ENCODE measurements at places on chromosomes 7 and 10.

DNA sequence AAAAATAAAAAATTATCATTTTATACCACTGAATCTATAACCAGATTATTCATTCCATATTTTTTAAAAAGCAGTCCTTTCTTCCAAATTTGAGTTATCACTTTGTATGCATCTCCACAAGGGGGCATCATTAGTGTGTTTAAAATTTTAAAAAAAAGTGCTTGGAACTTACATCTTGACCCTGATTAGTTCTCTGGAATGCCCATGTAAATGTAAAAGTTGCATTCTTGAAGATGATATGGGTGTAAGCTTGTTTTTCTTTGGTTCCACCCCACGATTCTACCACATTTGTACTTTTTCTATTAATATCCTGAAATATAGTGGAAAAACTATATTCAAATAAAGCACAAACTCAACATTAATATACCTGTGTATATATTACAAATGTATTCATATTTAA lies 144.9 kb downstream of the ELAPOR2 start:
- peak; percentile 2 for DNase-seq

- DNase-seq = no peak
Measured at GRCh38 chr10:62870866-62871265, 54.7 kb upstream of the EGR2 start.

- no peak for DNase-seq
Measured at GRCh38 chr7:158450476-158451124, 137.0 kb downstream of the PTPRN2 start.

DNA sequence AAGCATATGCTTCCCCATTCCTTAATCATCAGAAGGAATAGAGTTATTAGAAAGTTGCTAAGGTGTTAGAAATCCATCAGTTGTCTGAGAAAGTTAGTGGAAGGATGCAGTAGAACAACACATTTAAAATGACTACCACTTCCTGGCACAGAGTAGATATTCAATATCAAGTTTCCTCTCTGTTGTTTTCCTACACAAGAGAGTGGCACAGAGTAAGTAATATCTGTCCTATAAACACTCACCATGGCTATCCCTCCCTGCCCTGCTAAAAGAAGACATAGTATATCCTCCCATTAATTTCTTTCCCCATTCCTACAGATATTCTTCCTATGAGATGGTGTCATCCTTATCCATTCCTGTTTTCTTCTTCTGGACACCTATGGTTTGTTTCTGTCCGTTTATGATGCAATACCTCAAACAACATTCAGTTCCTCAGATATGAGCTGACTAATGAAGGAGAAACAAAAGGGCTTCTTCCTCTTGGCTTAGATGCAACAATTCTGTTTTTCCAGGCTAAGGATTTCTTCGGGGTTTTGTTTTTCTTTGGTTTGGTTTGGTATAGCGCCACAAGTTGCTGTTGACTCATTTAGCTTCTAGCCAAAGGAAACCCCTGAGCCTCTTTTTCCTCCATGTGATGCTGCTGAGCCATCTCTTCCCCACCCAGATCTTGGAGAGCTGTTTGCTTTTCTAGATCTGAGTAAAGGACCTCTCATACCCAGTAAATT lies 32.9 kb upstream of the BPGM start:
- DNase-seq = no peak

DNA sequence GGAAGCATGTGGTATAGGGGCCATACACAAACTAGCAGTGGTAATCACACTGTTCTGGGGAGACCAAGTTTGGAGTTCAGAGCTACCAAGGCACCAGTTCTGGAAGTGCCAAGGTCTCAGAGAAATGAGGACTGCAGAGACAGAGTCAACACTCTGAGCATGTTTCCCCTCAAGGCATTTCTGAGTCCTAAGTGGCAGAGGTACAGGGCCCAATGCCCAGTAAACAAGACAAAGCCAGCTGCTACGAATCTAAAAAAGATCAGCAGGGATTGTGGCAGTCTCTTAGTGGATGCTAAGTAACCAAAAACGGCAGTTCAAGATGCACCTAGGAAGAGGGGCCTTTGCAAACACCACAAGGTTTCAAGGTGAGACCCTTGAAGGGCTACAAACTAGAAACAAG lies 271.9 kb downstream of the TNS3 start:
- DNase-seq = no peak

- no peak for DNase-seq
Measured at GRCh38 chr10:6786579-6787031, 206.5 kb upstream of the PRKCQ start.

- DNase-seq = peak; percentile 6
Measured at GRCh38 chr10:5089865-5090264, 4.3 kb upstream of the AKR1C3 start.

DNA sequence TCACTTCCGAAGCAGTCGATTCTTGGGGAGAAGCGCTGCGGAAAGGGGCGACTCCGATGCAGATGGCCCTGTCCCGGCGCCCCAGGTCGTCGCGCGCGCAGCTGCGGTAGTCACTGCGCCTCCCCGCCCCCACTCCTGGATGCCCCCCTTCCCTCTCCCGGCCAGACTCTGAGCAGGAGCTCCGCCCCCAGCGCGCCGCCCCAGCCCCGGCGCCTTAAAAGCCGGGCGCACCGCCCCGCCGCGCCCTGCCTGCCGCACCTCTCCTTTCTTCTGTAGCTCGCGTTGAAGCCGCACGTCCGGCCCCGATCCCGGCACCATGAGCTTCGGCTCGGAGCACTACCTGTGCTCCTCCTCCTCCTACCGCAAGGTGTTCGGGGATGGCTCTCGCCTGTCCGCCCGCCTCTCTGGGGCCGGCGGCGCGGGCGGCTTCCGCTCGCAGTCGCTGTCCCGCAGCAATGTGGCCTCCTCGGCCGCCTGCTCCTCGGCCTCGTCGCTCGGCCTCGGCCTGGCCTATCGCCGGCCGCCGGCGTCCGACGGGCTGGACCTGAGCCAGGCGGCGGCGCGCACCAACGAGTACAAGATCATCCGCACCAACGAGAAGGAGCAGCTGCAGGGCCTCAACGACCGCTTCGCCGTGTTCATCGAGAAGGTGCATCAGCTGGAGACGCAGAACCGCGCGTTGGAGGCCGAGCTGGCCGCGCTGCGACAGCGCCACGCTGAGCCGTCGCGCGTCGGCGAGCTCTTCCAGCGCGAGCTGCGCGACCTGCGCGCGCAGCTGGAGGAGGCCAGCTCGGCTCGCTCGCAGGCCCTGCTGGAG lies at the start of gene INA:
Gene INA, plus strand, starts transcription at position 243 of the 817 bp plus-strand sequence. Its CDS starts 74 bp downstream, at position 317.
- peak; percentile 57 for DNase-seq

DNA sequence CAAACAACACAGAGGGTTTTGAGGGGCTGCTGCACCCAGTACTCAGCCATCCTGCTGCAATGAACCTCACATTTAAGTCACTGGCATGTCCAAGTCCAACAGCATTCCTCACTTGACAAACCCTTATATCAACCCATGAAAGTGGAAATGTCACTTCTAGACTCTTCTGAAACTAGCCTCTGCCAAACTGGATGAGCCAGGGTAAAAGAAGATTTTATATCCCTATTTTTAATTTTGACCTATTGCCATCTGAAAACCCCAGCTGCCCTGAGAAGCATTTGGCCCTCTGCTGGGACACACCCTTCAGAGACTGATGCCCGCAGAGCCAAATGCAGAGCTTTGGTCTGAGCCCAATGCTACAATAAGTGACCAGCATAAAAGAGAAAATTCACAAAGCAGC lies 201.1 kb downstream of the ANK3 start:
- no peak for DNase-seq

DNA sequence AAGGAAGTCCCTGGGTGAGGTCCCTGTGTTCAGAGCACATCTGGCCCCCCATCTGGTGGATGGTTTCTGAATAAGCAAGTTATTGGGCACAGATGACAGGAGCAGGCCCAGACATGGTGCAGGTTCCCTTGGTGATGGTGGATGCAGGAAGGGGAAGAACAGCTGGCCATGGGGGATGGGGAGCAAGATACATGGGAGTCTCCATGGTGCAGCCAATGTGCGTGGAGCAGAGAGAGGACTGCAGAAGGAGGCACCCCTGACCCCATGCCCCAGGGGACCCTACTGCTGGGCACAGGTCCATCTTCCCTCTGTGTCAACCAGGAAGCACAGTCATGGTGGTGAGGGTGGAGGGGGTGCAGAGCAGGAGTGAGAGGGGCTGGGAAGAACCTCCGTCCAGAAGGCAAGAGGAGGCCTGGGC lies 43.8 kb upstream of the RABGEF1 start:
- peak; percentile 97 for DNase-seq

DNA sequence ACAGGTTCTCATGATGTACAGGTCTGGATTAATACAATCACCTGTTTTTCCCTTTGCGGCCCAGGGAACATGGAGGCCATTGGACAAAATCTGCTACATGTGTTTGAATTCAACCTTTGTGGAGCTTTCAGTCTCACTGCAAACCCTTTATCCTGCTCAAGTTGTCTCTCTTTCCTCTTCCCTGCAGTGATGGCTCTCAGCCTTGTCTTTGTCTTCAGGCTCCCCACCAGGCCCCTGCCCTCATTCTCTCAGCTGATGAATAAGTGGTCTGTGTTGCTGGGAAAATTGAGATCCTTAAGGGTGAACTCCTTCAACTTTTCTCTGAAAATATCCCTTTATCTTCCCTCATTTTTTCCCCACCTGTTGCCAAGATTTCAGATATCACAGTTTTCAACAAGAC lies 791.2 kb downstream of the GRID1 start:
- no peak for DNase-seq
